Activated T-helper 1 cell treated with anti-CD3 and anti-CD28 coated beads, Interleukin-2, amount 50 U/mL, for 16 hours (primary cell): ENCODE measurements at places on chromosomes 16 and 17.
A peak's percentile ranks its signal among the peaks of the same experiment; 100 is the strongest.

GRCh38 chr17:4858882-4859260 lies 25.7 kb downstream of the MINK1 start:
- no peak for DNase-seq

GRCh38 chr17:57595947-57596695 lies 149.0 kb downstream of the CCDC182 start:
- DNase-seq, result no peak

DNA sequence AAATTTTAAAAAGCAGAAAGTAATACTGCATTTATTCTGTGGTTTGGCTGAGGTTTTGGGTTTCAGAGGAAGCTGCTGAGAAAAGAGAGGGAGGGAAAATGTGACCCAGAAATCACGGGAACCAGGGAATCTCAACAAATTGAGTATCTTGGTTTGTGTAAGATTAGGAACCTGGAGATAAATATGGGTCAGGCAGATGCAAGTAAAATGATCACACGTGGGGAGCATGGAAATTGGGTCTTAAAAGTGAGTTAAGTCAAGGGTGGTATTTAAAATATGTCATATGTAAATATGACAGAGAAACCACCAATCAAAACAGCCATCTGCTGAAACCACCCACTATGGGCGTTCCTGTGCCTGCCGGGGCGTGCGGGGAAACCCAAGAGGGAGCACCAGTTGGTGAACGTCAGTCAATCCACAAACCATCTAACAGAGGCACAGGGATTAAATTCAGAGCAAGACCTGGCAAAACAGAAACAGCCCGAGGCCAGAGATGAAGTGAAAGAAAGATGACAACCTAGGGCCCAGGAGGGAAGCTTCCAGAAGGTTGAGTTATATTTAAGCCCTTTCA lies 33.4 kb downstream of the CDH13 start:
- DNase-seq, result no peak

GRCh38 chr17:21125862-21126261 lies 902 bp upstream of the DHRS7B start:
- DNase-seq, result peak; percentile 31

GRCh38 chr16:86337138-86337537 lies 173.2 kb upstream of the FOXF1 start:
- DNase-seq, result no peak

DNA sequence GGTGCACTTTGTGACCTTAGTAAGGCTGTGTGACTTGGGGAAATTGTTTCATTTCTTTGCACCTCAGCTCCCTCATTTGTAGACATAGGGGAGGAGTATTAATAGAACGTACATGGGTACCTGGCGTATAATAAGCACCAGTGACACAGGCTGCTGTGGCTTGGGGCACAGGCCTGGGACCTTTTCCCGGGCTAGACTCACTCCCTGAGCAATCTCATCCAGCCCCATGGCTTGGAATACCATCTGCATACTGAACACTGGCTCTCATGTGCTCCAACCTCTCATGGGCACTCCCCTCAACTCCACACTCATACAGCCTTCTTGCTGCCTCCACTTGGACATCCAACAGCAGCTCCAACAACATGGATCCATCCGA lies 41.0 kb upstream of the MRPS23 start:
- no peak for DNase-seq

DNA sequence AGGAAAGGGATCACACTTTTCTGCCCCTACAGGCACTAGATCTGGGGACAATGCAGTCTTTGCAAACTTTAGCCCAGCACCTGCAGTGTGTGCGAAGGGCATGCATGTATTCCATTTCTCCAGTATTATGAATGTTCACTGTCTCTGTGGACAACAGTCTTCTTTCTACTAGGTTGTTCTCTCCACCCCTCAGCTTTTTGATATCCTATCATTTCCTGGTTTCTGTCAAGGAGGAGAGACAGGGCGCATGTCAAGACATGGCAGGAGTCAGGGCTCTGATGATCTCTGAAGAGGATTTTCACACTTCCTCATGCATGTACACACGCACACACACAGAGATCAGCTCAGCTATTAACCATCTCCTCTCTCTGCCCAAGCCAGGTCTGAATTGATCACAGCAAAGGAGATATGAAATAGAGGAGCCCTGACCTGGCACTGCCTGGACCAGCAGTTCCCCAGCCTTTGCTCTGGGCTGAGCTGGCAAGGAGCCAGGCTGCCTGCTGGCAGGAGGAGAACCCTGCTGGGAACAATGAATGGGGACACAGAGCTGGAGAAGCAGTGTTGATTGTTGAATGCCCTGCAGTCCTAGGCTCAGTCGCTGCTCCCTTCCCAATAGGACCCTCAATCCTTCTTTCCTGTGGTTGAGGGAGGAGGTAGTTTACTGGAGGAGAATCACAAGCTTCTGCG lies 2.6 kb downstream of the GPR179 start:
- no peak for DNase-seq

- DNase-seq, result no peak
Measured at GRCh38 chr17:49472527-49472926, 22.6 kb upstream of the NGFR start.

GRCh38 chr17:57655553-57655952 lies 89.5 kb downstream of the CCDC182 start:
- no peak for DNase-seq

DNA sequence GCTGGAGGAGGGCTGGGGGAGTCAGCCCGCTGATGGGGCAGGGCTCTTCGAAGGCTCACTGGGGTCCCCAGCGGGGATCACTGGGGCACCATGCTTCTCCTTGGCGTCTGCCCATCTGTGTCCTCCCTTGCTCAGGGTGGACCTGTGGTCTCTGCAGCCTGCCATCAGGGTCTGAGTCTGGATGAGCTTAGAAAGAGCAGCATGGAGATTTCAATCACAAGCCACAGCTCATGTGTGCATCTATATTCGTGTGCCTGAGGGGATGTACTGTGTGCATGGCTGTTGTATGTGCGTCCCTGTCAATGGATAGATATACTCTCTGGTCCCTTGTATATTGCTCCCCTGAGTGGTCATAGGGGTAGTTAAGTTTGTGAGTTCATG lies 126.6 kb upstream of the SDK2 start:
- no peak for DNase-seq

GRCh38 chr17:10756185-10756584 lies 26.4 kb upstream of the TMEM220 start:
- DNase-seq, result no peak

DNA sequence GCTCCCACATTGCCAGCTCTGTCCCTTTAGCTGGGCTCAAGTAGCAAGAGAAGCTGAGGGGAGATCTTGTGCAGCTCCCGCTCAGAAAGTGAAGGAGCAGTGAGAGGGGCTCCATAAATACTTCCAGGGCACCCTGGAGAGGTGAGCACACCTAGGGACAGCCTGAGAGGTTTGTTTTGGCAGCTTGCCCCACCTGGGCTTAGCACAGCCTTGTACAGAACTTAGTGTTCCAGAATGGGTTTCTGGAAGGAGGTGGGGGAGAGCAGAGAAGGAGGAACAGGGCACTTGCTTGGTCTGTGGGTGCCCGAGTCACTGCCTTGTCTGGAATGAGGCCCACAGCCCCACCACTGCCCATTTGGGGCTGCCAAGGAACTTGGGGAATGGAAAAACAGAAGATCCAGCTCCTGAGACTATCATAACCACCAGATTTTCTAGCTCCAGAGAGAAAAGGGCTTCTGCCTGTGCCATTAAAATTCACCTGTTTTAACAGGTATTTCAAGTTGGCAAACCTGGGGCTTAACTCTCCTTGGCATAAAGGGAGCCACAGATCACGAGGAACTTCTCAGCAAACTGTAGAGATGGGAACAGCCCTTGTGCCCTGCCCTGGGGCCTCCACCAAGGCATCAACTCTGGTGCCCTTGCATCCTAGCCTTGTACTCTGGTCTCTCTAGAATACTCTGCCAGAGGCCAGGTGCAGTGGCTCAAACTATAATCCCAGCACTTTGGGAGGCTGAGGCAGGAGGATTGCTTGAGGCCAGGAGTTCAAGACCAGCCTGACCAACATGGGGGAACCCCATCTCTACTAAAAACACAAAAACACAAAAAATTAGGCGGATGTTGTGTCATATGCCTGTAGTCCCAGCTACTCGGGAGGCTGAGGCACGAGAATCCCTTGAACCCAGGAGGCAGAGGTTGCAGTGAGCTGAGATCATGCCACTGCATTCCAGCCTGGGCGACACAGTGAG lies 1.9 kb downstream of the PRR15L start:
- DNase-seq, result no peak

GRCh38 chr16:17412791-17413190 lies 58.0 kb downstream of the XYLT1 start:
- DNase-seq, result no peak

DNA sequence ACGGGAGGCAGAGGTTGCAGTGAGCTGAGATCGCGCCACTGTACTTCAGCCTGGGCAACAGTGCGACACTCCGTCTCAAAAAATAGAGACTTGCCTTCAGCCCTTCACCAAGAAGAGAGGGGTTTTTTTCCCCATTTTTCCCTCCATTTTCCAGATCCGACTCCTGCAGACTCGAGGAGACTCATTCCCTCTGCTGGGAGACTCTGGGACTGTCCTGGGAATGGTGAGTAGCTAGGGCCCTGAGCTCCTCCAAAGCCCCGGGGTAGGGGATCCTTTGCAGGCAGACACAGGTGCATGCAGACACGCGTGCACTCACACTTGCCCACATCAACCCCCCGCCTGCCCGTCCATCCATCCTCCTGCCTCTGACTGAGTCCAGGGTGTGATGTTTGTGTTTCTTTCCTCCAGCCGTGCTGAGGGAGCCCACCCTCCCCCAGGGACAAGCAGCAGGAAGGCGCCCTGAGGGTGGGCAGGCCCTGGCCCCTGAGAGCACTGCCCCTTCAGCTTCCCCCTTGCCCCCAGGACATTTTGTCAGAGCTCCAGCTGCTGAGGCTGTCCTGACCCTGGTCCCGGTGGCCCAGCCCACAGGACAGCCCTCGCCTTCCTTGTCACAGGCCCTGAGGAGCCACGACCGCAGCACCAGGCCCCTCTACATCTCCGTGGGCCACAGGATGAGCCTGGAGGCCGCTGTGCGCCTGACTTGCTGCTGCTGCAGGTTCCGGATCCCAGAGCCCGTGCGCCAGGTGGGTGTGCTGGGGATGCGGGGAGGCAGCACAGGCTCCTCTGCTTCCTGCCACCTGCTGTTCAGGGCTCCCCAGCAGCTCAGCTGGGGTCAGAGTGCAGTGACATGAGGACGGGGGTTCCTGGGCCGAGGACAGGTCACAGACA lies 10.2 kb downstream of the ENDOV start:
- no peak for DNase-seq

DNA sequence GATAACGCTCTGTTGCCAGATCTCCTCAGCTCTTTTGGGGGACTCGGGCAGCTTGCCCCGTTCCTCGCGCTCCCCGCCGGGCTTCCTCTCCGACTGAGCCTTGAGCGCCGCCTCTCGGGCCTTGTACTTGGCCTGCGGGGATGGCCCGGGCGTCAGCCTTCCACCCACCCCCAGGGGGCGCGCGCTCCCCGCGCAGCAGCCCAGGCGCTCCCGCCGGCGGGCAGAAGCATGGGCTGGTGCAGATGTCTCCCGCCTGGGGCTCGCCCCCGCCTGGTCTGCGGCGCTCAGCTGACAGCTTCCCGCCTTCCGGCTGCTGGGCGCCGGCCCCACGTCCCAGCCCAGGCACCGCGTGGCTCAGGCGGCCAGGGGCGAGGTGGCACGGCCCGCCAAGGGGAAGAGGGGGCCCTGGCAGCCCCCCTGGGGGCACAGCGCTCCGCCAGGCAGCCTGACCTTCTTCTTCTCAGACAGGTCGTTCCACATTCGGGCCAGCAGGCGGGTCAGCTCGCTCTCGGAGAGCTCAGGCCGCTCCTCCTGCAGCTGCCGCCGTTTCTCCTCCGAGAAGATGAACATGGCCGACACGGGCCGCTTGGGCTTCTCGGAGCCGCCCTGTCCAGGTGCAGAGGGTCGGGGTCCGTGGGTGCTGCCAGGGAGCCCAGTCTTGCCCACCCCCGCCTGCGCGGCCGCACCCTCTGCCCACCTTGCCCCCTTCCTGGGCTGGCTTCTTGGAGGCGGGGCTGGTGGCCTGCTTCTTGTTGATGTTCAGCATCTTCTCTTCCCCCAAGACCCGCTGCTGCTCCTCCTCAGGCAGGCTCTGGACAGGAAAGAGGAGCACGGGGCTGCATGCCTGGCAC lies 8.9 kb downstream of the UBTF start:
- DNase-seq, result peak; percentile 88

DNA sequence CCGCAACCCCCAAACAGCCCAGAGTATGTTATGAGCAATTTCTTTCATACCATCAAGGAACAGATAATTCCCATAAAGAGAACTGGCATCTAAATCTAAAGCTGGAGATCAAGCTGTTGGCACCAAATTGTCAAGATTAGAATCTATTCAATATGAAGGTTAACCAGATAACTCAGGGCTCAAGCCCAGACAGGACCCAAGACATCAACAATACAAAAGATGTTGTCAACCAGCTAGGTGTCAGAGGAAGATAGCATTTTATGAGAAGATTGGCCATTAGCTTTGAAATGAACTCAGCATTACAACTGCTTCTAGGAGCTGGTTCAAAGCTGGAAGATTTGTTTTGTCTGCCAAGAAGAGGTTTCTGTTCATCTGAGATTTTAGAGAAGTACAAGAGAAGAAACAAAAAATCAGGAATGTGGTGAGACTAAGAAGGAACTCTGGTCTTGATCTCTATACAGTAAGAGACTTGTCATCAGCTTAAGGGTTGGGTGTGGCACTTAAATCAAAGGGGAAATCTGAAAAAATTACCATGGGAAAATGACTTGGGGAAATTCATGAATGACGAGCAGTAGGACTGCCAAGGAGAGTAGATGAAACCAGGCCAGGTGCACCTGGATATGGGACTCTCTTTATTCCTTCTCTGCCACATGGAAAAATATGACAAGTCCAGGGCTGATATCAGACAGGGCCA lies 64.2 kb upstream of the COX10 start:
- DNase-seq, result no peak

DNA sequence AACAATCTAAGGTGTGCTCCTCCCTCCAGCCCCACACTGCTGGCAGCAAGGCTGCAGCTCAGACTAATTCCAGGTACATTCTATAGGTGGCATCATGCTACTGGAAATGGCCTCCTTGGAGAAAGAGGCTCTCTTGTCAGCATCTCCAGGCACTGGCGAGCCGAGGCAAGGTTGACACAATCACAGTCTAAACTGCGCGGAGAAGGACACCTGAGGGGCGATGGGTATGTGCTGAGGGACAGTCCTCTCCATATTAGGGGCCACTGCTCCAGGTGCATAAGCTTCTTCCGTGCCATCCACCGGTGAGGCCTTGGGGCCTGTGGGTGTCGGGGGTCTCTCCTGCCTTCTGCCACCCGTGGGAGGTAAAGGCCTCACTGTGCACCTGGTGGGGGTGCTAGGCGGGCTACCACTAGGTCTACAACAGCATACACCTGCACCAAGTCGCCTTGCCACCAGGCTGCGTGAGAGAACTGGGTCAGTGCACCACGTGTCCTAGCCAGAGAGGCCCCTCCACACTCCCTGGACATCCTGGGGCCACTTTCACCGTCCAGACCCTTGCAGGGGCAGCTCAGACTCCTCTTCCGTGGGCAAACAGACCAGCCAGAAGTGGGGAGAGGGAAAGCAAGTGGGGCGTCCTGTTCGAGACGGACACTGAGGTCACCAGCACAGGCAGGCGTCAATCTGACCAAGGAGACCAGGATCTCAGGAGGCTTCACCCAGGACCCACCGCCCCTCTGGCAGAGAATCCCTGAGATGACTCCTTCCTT lies 12.1 kb upstream of the CBX8 start:
- no peak for DNase-seq
